ENCODE measurements at places on chromosomes 12 and 14.
A peak's percentile ranks its signal among the peaks of the same experiment; 100 is the strongest.

GRCh38 chr14:58862416-58863160 is 224.8 kb downstream of the DACT1 start:
- no peak for DNase-seq

- DNase-seq, result no peak
Observed at GRCh38 chr12:34345801-34346200, 323.5 kb downstream of the ALG10 start.

GRCh38 chr14:30803185-30803584 is 71.2 kb upstream of the COCH start:
- DNase-seq, result no peak

DNA sequence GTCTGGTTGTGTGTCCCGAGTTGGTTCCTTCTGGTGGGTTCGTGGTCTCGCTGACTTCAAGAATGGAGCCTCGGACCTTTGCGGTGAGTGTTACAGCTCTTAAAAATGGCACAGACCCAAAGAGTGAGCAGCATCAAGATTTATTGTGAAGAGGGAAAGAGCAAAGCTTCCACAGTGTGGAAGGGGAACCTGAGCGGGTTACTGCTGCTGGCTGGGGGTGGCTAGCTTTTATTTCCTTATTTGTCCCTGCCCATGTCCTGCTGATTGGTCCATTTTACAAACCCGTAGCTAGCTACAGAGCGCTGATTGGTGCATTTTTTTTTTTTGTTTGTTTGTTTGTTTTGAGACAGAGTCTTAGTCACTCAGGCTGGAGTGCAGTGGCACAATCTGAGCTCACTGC is 29.3 kb downstream of the FGF6 start:
- DNase-seq, result no peak

DNA sequence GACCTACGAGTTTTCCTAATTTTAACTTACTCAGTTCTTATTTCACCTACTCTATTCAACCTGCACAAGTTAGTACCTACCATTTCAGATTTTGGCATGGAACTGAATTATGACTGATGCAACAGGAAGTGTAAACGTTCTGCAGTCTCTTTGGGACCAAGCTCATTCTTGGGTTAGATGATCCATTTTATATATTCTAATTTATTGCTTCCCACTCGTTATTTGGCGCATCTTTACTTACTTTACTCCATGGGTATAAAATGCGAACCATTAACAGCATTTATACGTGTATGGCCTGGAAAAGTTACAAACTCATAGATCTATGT is 1.0 kb upstream of the EML1 start:
- DNase-seq, result no peak

DNA sequence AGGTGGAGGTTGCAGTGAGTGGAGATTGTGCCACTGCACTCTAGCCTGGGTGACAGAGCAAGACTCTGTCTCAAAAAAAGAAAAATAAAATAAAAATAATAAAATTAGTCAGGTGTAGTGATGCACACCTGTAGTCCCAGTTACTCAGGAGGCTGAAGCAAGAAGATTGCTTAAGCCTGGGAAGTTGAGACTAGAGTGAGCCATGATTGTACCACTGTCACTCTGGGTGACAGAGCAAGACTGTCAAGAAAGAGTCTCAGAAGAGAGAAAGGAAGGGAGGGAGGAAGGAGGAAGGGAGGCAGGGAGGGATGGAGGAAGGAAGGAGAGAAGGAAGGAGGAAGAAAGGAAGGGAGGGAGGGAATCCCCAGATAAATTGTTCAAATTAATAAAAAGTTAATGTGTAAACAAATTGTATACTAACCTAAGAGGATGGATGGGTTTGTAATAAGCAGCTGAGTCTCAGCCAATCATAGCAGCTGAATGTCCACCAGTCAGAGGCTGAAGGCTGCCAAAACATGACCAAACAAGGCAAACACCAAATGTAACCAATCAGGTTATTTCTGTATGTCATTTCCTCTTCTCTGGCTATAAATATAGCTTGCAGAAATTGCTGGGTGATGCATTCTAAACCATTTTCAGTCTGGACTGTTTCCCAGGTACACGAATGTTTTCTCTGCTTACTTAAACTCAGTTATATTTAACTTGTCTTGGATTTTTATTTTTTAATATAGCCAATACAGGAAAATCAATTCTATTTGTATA is 6.1 kb upstream of the CDCA4 start:
- no peak for DNase-seq

DNA sequence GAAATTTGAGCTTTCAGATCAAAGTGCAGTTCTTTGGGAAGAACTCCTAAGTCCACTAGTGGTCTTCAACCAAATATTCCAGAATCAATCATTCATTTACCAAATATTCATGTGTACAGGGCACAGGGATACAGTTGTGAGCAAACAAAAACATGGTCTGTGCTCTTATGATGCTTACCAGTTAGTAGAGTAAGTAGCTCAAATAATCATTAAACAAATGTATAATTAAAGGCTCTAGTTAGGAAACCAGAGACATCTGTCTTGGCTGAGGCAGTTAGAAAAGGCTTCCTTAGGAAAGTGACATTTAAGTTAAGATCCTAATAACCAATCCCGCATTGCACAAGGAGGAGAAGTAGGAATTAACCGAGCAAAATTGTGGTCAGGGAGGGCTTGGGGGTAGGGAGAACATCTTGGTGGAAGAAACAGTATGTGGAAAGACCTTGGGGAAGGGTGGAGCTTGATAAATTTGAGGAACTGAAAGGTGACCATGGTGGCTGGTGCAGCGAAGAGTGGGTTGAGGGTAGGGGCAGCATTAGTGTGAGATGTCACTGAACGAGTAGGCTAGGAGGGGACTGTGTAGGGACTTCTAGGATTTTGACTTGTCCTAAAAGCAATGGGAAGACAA is 40.0 kb downstream of the PEBP1 start:
- no peak for DNase-seq

DNA sequence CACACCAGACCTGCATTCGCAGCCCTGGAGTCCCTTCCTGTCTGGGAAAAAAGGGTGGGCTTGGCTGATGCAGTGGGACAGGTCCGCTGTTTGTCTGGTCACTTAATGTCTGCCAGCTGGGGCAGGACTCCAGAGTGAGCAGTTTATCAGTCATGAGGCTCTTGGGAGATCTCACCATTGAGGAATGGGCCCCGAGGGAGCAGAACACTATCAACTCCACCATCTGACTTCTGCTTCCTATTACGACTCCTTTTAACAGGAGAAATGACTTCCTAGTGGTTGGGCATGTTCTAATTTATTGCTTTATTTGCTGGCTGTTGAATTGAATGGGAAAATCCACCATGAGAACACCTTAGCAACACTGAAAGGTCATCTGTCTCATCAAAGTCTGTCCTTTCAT is 182.5 kb upstream of the RASSF8 start:
- DNase-seq, result no peak

GRCh38 chr12:80721326-80721725 is 4.6 kb downstream of the MYF5 start:
- DNase-seq, result no peak

DNA sequence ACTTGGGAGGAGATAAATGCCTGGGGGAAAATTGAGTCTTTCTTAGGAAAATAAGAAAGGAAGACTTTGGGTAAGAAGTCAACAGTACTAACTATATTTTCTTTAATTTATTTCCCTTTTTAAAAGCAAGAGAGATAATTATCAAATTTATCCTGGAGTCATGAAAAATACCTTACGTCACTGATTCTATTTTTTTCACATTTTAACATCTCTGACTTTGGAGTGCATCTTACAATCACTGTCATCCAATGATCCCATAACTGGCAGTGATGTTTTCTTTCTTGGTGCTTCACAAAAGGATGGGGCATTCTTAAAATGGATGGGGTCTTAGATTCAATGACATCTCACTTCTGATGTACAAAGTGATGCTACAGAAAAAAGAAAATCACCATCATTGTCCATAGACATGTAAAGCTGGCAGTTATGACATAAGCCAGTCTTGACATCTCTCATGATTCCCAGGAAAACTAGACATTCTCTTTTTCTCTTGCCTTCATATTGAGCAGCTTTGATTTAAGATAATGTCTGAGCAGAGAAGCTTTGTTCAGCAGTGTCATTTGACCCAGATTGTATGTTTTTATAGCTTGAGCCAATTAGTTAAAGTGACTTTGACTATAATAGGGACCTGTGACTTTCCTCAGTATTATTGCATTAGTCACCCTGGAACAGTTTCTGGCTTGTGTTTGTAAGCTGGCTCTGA is 236.2 kb downstream of the EGLN3 start:
- DNase-seq, result no peak

DNA sequence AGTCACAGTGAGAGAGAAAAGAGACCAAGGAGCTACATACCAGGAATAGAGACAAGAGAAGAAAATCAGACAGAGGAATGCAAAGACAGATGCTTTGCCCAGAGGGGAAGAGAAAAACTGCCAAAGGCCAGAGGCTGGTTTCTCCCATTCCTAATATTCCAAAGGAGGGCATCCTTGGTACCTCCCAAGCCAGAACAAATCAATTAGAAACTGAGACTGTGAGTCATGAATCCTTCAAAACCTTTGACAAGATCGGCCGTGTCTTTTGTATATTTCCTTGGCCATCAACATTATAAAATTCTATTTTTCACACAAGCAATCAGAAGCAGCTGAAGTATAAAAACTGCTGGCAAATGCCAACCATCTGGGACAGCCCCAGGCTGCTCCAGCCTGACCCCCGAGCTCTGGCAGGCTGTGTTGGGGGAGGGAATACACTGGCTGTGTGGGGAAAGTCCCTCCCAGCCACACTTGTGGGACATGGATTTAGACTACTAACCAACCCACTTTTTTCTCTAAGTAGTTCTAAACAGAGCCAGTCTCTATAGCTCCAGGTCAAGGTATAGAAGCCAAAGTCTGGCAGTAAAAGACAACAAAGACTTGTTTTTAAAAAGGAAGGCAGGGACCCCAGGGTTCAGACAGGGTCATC is 13.7 kb downstream of the POMT2 start:
- no peak for DNase-seq

- DNase-seq, result peak; percentile 60
Observed at GRCh38 chr12:103441437-103442181, 54.2 kb downstream of the C12orf42 start.

GRCh38 chr12:106074361-106074705 is 64.4 kb downstream of the NUAK1 start:
- no peak for DNase-seq

DNA sequence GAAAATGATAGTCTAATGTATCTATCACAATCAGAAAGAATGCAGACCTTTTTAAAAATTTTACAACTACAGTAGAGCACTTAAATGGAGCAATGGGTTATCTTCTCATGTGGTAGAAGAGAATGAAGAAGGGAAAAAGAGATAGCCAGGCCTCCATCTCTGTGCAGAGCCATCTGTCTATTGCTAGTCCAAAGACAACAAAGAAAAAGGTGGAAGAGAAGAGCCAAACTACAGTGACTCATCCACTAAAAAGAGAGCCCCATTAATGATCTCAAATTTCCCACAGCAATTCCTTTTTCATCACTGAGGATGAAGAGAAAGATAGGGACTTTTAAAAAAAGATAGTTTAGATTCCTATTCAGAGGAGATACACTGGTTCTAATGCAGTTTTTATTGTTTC is 232.9 kb downstream of the ATXN7L3B start:
- no peak for DNase-seq

GRCh38 chr12:2668816-2669215 is 126.0 kb upstream of the FKBP4 start:
- DNase-seq, result peak; percentile 26

DNA sequence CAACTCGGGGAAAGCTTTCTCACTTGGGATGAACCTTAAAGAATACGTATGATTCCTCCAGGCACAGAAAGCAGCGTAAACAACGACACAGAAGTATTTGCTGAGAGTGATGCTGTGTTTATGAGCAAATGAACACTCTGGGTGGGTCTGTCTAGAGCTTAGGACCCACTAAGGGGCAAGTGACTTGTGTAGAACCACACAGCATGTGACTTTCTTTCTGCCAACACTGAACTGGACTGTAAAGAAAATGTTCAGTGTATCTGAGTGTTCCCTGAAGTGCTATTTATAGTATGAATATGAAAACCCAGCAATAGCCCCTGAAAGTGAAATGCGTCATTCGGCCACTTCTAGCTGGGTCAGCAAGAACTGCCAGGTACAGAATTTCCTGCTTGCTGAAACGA is 78.5 kb downstream of the ST8SIA1 start:
- no peak for DNase-seq

GRCh38 chr12:106301611-106302321 is 767 bp upstream of the TCP11L2 start:
- DNase-seq, result peak; percentile 81

GRCh38 chr14:102140750-102141145 is 1.1 kb downstream of the WDR20 start:
- DNase-seq, result no peak

- DNase-seq, result no peak
Observed at GRCh38 chr12:71981149-71981548, 42.5 kb downstream of the TPH2 start.

GRCh38 chr14:96592591-96593386 is 90.6 kb downstream of the PAPOLA start:
- peak; percentile 88 for DNase-seq

DNA sequence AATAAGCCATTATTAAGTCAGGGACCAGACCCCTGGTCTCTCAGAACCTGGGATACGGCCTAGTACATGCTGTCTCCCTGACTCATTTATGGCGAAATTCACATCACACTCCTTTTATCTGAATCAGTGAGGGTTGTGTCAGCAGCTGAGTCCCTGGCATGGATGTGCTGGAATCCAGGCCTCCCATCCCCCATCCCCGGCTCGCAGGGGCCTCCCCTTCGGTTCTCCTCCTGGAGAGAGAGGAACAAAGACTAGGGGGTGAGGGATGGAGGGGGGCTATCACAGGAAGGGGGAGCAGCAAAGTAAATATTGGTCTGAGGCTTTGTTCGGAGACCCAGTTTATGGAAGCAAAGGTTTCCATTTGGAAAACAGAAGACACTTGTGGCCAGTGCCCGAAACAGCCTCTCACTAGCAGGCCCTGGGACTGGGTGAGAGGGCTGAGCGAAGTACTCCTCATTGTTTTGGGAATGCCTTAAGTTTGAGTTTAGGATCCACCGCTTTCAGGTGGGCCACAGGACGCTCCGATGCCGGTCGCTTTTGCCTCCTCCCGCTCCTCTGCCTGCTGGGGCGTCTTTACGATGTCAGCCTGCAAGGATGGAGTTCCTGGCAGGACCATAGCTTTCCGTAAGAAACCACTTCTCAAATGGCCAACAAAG is 145.0 kb downstream of the PRKCH start:
- DNase-seq, result peak; percentile 46

- DNase-seq, result peak; percentile 62
Observed at GRCh38 chr12:95790033-95790916, at the start of gene NTN4. Gene NTN4 (minus strand): TSS chr12:95790764. CDS start chr12:95790309, 455 bp downstream.

DNA sequence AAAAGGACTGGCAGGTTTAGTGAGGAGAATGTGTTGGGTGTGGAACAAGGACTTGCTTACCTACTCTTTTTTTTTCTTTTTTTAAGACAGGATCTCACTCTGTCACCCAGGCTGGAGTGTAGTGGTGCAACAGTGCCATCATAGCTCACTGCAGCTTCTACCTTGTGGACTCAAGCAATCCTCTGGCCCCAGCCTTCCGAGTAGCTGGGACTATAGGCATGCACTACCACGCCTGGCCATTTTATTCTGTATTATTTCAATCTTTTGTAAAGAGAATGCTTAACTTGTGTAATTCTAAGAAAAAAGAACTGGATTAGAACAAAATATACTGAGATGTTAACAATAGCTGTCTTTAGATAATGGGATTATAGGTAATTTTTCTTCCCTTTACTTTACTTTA is 1.9 kb upstream of the VRTN start:
- no peak for DNase-seq

- DNase-seq, result no peak
Observed at GRCh38 chr12:80493466-80493865, 49.4 kb downstream of the PTPRQ start.

All from activated CD8-positive, alpha-beta memory T cell treated with anti-CD3 and anti-CD28 coated beads for 24 hours (primary cell).